ENCODE measurements at places on chromosomes 2 and 18. TPM values are rescaled to one million over a fixed set of nuclear protein-coding genes. Genes with fewer than 3 reads are reported as not detected.

GRCh38 chr2:86140969-86141392 lies 34.9 kb downstream of the PTCD3 start:
- no peak for DNase-seq

- no peak for DNase-seq
Measured at GRCh38 chr2:152585830-152586484, 131.3 kb downstream of the PRPF40A start.

- no peak for DNase-seq
Measured at GRCh38 chr18:26656431-26656943, 108.1 kb upstream of the KCTD1 start.

- peak; percentile 80 for DNase-seq
Measured at GRCh38 chr2:120797421-120798221, 62.0 kb downstream of the GLI2 start.

DNA sequence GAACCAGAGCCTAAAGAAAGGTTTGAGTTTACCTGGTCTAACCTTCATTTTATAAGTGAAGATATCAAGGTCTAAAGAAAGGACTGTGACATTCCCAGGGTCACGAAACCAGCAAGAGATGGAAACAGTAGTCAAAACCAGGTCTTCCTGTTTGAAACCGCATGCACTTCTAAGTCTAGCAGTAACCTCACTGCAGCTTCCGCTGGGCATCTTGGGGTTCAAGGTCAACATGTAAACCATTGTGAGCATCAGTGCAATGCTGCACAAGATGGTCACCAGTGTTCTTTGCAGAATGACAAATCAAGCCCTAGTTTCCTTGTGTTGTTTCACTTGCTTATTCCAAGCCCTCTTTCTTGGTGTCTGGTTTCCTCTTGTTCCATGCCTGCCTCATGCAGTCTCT lies 292.9 kb upstream of the MEX3C start:
- DNase-seq, result no peak

- no peak for DNase-seq
Measured at GRCh38 chr2:233422050-233422639, 67.9 kb downstream of the DGKD start.

GRCh38 chr2:30366199-30366691 lies 80.8 kb upstream of the LCLAT1 start:
- no peak for DNase-seq

- no peak for DNase-seq
Measured at GRCh38 chr2:124566518-124566970, 541.5 kb downstream of the CNTNAP5 start.

DNA sequence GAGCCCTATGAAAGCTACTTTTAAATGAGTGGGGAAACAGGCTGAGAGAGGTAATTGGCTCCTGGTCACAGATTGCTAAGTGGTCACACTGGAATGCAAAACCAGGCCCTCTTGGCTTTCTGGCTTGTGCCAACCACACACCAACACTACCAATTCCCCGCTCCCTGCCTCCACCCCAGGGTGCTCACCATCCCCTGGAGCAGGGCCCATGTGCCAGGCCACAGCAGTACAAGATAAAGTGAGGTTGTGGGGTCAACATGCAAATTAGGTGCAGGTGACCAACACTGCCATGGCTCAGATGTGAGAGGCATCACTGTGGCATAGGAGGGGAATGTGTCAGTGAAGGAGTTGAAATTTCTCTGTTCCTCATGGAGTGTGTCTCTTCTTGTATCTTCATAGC lies 312.5 kb downstream of the MYCN start:
- DNase-seq, result no peak

DNA sequence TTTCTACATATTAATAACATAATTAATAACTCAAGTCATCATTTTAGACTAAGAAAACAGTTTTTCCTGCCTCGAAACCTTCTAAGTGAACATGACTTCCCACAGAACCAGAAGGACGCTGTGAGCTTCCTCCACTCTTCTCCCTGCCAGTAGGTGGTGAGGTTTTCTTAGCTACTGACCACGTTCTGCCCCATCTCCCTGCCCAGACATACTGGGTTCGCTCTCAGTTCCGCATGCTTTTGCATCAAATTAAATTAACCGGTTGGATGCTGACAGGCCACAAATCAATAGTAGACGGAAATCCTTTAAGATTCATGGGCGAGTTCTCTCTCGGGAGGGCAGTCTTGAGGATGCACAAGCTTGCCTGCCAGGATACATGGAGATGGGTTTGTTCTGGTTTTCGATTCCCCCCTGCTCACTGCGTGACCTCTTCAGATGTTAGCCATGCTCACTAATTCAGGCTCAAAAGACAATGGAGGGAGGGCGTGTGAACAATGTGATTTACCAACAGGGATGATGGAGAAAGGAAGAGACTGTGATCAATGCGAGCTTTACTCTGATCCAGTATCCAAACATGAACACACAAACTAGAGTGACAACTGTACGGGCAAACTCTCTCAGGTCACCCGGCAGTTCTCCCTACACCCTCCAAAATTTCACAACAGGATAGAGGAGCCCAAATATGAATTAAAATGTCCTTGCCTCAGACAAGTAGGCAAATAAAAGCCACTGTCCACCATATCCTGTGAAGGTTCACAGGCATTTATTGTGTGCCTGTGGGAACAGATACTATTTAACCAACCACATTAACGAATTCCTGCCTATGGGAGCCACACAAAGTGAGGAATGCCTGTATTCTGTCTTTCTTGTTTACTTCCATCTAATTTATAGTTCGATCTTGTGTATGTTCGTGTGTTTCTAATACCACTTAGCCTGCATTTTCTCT lies 375.7 kb downstream of the EIPR1 start:
- DNase-seq, result peak; percentile 29

DNA sequence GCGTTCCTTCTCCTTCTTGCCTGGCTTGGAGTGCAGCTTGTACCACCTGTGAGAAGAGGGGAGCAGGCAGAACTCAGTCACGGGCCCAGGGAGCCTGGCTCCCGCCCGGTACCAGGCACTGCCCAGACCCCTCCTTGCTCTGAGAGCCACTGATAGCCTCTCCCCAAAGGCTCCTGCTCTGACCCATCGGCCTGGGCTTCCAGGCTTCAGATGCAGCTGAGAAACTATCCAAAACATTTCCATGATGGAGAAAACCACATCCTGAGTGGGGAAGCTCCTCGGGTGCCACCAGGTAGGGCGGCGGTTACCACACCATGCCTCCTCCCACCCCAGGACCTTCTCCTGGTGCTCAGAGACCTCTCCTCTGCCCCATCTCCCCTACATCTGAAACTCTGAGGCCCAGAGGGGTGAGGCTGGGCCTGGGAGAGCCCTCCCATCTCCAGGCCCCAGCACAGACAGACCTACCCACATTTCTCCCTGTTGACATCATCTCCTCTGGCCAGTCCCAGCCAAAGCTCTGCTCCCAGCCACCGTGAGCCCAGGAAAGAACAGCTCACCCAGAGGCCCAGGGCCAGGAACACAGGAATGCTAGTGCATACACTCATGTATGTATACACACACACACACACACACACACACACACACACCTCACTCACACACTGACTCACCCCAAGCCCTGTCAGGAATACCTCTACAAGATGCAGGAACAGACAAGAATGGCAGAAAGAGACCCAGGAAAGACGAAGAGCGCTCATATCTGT lies 17.9 kb upstream of the SFXN5 start:
- DNase-seq, result no peak

- peak; percentile 76 for DNase-seq
Measured at GRCh38 chr2:109663721-109664120, 49.6 kb downstream of the SOWAHC start.

GRCh38 chr2:38907743-38908562 lies 18.3 kb downstream of the ARHGEF33 start:
- DNase-seq, result no peak

DNA sequence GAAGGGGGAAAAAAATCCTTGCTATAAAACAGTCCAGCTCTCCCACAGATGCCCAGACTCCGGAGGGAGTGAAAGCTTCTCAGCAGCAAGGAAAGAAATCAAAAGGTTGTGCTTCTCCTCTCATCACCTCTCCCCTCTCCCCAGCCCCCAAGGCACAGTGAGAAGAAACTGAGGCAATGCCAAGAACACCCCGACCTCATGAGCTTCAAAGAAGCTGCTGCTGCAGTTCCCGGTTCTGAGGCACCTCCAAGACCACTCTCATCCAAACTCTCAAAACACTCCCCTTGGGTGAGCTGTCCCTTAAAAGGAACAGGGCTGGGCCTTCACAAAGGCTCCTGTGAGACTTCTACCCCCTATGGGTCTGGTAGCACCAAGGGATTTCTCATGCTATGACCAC lies 62.0 kb upstream of the KLF7 start:
- DNase-seq, result no peak

DNA sequence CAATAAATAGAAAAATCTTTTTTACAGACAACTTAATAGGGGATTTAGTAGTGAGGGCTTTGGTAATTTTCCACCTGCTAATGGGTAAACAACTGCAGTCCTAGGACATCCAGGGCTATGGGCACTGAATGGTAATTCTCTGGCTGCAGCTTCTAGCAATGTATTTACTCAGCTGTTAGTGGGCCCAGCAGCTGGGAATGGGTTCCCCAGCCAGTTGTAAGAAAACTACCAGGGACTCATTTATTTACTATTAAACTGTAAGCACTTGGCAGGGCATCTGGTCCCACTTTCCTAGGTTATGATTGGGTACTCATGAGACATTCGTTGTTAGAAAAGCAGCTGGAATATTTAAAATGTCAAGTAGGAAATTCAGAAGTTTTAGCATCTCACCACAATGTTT lies 363.8 kb upstream of the TRIB2 start:
- DNase-seq, result no peak

- DNase-seq, result no peak
Measured at GRCh38 chr2:113124984-113125855, 2.2 kb upstream of the IL1RN start.

DNA sequence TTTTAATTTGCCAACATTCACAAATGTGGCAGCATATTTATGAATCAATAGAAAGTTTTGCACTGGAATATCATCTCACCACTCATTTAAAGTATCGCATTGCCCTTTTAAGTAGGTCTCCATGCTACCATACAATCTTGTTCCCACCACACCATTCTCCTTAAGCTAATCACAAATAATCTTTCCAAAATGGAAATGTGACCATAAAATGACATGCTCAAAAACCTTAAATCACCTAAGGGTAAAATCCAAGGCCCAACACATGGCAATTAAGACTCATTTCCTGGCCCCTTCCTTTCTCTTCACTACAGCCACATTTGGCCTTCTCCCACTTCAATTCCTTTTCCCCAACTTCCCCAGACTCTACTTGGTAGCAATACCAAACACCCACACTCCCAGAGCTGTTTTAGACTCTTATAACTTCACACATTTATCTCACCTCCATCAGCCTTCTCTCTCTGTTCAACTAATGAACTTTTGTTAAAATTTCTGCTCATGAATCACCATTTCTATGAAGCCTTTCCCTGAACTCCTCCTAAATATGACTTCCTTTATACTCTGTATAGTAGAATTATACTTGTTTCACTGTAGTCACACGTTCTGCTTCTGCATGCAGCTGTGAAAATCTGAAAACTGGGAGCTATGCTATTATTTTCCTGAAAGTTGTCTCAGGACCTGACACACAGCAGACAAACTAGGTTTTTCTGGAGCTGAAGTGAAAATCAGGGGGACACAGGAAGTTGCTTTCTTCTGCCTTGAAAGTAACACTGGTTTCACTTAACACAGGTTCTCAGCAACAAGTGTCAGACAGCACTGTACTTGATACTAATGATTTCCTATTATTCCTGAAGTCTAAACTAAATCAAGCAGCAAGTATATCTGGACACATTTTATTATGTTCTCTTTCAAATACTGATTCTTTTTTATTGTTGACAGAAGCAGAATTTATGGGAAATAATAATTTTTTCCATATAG lies 303.9 kb downstream of the ZEB2 start:
- DNase-seq, result no peak

DNA sequence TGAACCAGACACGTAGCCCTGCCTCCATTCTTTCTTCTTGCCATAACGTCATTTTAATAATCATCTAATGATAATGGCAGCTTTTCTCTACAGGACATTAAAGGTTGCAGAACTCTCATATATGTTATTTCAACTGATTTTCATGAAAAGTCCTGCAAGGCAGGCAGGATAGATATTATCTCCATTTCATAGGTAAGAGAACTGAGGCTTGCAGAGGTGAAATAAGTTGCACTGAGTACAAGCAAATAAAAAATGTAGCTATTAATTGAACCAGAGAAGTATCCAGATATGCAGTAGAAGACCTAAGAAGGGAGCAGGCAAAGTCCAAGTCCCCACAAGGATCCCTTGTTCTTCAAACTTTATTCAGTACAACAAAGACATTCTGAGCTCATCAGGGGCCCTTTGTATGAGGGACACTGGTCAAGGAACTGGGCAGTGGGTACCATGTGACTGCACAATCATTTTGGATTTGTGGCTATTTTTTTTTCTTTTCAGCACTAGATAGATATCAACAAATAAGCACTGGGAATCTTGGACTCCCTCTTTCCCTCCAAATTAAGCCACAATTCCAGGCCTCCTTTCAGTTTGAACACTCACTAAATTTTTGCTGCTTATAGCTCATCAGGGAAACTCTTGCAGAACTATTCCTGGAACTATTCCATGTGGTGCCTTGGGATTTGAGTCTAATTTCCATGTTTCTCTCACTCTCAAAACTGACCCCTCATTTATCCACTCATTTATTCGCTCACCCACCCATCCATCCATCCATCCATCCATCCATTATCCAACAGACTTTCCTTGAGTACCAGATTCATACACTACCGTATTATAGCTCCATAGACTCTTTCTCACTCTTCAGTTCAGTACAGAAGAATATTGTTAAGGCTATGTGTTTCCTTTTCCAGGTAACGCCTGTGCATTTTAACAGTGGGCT lies 44.6 kb downstream of the APOB start:
- no peak for DNase-seq

- no peak for DNase-seq
Measured at GRCh38 chr2:222813177-222813843, 47.5 kb upstream of the ACSL3 start.

DNA sequence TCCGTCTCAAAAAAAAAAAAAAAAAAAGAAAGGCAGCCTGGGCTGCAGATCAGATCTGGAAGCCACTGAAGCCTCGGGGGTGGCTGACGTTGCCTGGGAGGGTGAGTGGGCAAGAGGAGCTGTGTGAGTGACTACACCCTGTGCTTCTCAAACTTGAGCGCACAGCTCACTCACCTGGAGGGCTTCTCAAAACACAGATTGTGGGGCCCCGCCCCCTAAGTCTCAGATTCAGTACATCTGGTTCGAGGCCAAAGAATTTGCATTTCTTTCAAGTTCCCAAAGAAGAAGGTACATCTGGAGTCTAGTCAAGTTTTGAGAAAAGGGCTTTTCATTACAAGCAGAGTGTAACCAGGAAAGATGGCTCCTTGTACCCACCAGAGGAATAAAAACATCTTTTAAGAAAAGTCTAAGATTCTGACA lies 97.7 kb upstream of the CAB39 start:
- no peak for DNase-seq

GRCh38 chr2:198628596-198628995 lies 824.2 kb downstream of the PLCL1 start:
- no peak for DNase-seq

GRCh38 chr2:238290091-238290509 lies 1.7 kb upstream of the PER2 start:
- no peak for DNase-seq

Gene ADGRF3
- total RNA-seq, result 0.18 TPM

Gene SERPINB5
- not detected for total RNA-seq

Gene CCDC142
- 40.8 TPM for total RNA-seq

Gene RGPD4
- total RNA-seq, result not detected

Gene RNF144A
- 53.9 TPM for total RNA-seq

Gene MRPL30
- total RNA-seq, result 37.4 TPM

Gene TPO
- total RNA-seq, result 0.27 TPM

Gene GAL3ST2
- 0.45 TPM for total RNA-seq

Gene TMEM17
- 2.6 TPM for total RNA-seq

Gene ELOA2
- total RNA-seq, result not detected

Gene TMEM127
- total RNA-seq, result 19.7 TPM

Gene GCKR
- total RNA-seq, result 0.54 TPM
